T-helper 1 cell (primary cell): ENCODE measurements at places on chromosomes 5 and 9.

DNA sequence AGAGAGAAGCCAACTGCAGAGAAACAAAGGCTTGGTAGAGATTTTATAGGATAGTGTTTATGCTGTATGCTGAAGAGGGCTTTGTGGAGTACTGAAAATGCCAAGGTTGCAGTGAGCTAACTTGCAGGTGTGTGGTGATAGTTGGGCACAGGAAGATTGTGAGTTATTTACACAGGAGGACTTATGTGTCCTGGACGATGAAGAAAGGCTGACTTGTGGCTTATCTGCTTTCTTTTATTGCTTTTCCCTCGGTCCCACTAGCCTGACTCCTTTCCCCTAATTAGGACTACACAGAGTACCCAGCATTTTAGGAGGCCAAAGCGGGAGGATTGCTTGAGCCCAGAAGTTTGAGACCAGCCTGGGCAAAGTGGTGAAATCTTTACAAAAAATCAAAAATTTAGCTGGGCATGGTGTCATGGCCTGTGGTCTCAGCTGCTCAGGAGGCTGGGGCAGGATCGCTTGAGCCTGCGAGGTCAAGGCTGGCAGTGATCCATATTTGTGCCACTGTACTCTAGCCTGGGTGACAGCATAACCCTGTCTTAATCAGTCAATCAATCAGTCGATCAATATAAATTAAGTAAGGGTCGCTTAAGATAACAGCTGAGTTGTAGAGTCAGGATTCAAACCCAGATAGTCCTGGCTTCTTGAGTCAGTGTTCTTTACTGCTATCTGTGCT, 61.9 kb downstream of the UBE2R2 start:
- no peak for DNase-seq

- no peak for DNase-seq
Observed at GRCh38 chr9:93580654-93581380, 4.4 kb downstream of the PHF2 start.

- no peak for DNase-seq
Observed at GRCh38 chr5:171391996-171392577, 4.4 kb downstream of the NPM1 start.

GRCh38 chr9:4962085-4962484, 23.0 kb upstream of the JAK2 start:
- no peak for DNase-seq

- no peak for DNase-seq
Observed at GRCh38 chr9:134917431-134918373, at the start of gene FCN1. Gene FCN1 (minus strand): TSS chr9:134917912. CDS start chr9:134917871, 41 bp downstream.

DNA sequence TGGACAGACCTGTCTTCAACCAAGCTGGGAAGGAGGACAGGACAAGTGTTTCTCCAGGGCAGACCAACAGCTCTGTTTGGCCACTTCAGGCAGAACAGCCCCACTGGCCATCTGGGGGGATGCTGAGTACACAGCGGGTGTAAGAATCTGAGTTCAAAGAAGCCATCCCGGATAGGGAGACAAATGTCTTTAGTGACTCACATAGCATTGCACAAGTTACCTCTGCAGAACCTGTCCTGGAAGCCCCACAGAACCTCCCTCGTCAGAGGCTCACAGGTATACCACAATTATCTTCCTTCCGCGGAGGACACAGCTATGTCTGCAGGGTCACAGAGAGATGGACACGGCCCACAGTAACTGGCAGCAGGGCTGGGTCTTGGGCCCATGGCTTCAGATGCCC, 2.0 kb downstream of the OR2V2 start:
- no peak for DNase-seq

GRCh38 chr9:108863891-108864290, 1.8 kb downstream of the ACTL7A start:
- DNase-seq: no peak

- DNase-seq: no peak
Observed at GRCh38 chr9:124038239-124038638, 26.7 kb downstream of the LHX2 start.

GRCh38 chr5:160479926-160480325, 58.3 kb downstream of the PTTG1 start:
- DNase-seq: no peak

DNA sequence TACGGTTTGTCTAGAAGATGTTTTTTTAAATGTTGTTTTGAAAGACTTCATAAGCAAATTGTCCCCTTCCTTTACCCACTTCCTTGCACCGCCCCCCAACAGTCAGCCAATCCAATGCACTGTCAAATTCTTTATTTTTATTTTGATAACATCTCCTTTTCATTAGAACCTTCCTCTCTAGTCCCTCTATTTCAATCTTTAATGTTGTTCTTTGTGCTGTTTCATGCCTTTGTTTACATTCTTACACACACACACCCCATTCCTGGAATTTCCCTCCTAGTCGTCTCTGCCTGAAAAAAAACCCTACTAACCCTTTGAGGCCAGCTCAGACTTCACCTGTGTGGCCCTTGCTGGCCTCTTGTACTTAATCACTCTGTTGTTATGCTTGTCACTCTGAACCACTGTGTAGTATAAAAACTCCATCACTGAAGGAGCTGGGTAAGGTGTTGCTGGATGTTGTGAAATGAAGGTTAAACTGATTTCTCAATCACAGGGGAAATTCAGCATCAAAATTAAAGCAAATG, 133.4 kb downstream of the UGCG start:
- no peak for DNase-seq

GRCh38 chr9:14451949-14452348, 138.0 kb upstream of the NFIB start:
- DNase-seq: no peak

DNA sequence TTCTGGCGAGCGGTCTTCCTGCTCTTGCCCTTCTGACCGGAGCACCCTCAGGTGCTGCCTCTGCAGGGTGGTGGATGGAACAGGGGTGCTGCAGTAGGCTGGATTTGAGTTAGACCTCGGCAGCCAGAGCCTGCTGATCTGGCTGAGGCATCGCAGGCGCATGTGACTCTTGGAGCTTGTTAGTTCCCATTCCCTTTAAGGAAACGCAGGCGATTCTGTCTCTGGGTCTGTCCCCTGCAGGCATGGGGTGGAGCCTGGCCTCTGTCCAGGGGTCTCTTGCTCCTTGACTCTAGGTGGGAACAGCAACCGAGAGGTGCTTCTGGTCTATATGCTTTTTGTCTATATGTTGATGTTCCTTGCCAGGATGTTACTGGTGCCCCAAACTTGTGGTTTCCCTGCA, 3.1 kb downstream of the WNK2 start:
- DNase-seq: no peak

DNA sequence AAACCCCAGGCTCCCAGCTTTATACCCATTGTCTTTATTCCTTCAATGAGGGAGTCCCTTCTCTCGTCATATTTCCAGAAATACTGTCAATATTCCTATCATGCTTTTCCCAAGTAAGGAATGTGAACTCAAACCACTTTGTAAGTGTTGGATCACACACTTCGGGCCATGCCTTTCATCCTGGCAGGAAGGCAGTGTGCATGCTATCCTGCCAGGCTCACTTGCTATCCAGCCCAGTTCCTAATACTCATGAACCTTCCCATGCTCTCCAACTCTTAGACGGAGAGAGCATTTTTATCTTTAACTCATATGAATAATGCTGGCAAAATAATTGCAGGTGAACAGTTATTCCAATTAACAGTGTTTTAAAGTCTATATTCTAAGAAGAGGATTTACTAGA, 639.9 kb upstream of the ACO1 start:
- no peak for DNase-seq

GRCh38 chr5:39816866-39817265, 392.1 kb upstream of the DAB2 start:
- DNase-seq: no peak

DNA sequence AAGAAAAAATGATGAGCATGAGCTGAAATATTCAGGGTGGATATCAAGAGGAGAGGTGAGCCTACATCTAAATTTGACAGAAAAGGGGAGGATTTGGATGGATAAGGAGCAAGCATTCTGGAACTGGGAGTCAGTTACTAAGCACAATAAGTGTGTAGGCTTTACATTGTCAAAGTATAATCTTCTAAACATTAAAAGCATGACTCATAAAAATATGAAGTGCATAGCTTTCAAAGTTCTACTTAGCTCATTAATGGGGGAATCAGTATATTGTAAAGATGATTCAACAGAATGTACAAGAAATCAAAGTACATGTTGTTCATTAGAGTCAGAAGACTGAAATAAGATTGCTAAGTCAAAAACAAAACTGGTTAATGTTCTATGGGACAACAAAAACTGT, 248.0 kb upstream of the GAS1 start:
- no peak for DNase-seq

DNA sequence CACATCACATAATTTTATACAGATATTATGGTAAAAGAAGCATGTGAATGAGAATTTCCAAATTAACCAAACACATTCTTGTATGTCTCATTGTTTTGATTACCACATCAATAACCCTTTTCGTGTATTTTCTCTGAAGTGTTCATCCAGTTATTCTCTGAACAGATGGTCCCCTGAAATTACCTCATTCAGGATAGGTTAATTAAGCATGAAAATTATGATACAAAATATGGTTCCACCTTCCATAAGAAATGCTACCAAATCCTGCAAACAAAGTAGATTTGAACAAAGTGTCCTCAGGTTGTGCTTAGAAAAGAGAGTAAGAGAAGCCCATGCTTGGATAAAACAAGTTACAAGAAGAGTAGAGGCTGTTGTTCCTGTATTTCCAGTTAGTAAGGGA, 83.1 kb upstream of the LMNB1 start:
- no peak for DNase-seq

DNA sequence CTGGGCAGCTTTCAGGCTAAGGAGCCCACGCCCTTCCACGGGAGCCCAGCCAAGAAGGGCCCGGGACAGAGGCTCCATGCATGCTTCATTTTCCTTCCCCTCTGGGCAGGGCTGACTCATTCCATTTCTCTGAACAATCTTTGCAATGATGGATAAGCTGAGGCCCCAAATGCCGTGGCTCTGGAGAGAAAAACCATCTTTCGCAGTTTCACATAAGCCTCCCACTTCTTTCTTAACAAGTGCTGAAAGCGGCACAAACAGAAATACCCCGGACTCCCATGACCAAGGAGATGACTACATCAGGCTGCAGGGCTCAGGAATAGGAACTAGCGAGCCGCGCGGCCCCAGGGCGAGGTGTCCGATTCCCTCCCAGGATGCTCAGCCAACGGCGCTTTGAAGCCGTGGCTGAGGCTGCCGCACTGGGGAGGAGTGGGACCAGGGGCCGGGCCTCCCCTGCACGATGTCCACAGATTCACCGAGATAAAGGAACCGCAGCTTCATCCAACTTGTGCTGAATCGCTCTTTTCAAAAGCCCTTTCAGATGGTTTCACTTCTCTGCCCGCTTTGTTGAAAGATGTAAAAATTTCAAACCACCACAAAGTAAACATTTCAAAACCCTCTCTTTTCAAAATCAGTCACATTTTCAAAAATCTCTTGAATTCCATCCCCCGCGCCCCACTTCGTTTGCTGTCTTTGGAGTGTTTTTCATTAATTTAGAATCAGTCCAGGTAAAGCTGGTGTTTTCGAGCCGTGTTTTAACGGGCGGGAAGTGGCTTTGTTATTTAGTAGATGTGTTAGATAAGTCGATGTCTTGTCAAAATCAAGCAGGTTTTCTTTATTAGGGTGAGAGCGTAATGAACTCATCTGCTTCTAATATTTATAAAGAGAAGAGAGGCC, 96.5 kb upstream of the LMX1B start:
- no peak for DNase-seq

DNA sequence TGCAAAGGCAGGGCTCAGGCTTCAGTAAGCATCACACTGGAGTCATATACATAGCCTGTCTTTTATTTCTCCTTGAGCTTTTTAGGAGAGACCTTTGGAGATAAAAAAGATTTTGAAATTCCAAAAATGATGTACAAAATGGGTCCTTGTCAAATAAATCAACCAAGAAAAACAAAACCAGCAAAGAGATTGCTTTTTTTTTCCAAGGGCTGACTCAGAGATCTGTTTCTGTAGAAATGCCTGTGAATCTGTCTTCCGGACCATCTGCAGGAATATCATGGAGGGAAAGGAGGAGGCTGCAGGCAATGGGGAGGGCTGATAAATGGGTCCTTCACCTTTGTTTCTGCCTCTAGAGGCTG, 77.4 kb downstream of the SLIT3 start:
- DNase-seq: no peak

- no peak for DNase-seq
Observed at GRCh38 chr9:84900421-84900820, 230.9 kb downstream of the NTRK2 start.

DNA sequence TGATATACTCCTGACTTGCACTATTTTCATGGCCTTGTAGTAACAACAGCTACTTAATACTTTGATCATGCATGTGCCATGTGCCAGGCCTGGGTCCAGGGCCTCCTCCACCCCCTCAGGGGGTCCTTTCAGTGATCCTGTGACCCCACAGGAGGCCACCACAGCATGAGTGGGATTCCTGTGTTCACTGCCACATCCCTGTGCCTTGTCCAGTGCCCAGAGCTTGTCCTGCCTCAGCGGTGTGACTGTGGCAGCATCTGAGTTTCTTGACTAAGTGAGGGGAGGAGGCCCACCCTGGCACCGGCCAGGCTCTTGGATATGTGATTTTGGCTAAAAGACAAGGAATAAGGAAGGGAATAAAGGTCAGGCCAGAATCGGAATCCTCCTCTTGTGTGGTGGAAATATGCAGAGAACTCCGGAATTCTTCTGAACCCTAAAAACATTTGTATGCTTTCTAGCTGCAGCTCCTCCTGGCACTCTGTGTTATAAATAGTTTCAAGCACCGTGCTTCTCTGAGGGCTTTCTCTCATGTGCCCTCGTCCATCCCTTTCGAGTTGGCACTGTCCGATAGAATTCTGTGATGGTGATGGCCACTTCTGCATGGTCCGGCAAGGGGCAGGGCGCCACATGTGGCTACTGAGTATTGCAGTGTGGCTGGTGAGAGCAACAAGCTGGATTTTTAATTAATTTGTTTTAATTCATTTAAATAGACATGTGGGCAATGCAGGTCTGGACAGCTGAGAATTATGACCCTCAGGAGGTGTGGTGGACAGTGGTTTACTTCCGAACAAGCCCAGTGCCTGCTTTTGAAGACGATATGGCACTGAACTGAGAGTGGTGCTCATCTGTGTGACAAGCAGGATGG, 31.8 kb downstream of the TENT4A start:
- no peak for DNase-seq

GRCh38 chr5:121987052-121987684, 25.4 kb downstream of the SRFBP1 start:
- no peak for DNase-seq

DNA sequence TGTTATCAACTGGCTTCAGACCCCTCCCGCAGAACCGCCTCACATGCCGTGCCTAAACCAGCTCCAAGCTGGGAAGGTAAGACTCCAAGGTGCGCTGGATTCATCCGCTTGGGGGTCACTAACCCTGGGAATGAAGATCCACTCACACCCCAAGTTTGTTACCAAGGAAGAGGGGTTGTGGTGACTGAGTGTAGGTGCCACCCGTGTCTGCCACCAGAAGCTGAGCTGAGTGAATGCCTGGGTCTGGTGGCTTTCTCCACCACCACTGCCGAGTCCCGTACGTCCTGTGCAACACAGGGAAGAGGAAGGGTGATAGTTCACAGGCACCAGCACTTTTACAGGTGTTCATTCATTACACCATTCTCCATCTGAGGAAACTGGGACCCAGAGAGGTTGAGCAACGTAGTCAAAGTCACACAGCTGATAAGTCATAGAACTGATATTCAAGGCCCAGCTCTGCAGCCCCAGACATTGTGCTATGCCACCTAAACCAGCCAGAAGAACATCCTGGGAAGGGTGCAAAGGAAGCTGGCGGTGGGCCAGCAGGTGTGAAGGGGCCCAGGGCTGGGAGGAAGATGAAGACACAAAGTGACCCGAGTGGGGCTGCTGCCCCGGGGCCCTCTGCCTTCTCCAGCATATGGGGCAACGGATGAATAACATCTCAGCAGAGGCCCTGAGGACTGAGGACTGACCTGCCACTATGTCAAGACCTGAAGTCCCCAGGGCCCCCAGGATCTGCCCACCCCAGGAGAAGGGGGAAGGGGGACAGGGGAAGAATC, 70.9 kb upstream of the PPP1R26 start:
- no peak for DNase-seq
